ENCODE measurements at places on chromosomes 2 and 18. TPM values are rescaled to one million over a fixed set of nuclear protein-coding genes. Genes with fewer than 3 reads are reported as not detected.

The LOXHD1 gene
- 0.37 TPM for total RNA-seq

The DSC1 gene
- total RNA-seq: not detected

The ZNF532 gene
- 79.1 TPM for total RNA-seq

The UGT1A8 gene
- not detected for total RNA-seq

The RAPH1 gene
- 44.0 TPM for total RNA-seq

The PRLH gene
- not detected for total RNA-seq

The AFF3 gene
- total RNA-seq: 26.4 TPM

The SERPINB12 gene
- total RNA-seq: not detected

The LIMS4 gene
- 2.4 TPM for total RNA-seq

The CCDC141 gene
- 6.2 TPM for total RNA-seq

The CYP27C1 gene
- total RNA-seq: 0.29 TPM

The EMILIN1 gene
- 178 TPM for total RNA-seq

The RNF103 gene
- 29.0 TPM for total RNA-seq

The CAPN14 gene
- 0.14 TPM for total RNA-seq

The SERPINB4 gene
- total RNA-seq: not detected

The LHCGR gene
- total RNA-seq: 0.37 TPM

The PXDN gene
- total RNA-seq: 85.8 TPM

The GAD1 gene
- not detected for total RNA-seq

The GATA6 gene
- total RNA-seq: 38.4 TPM

The METAP1D gene
- total RNA-seq: 3.5 TPM

The CPLX4 gene
- not detected for total RNA-seq

The PRKRA gene
- 51.0 TPM for total RNA-seq

The MARCO gene
- 78.2 TPM for total RNA-seq

The ESPNL gene
- total RNA-seq: 0.24 TPM

The SERPINB10 gene
- not detected for total RNA-seq

The FAM136A gene
- total RNA-seq: 19.2 TPM

The PDE1A gene
- 15.1 TPM for total RNA-seq

The DSG2 gene
- total RNA-seq: 2.2 TPM

The NEUROD1 gene
- not detected for total RNA-seq

The SLC11A1 gene
- total RNA-seq: 77.1 TPM

The CPS1 gene
- 2.7 TPM for total RNA-seq

The SERPINB13 gene
- not detected for total RNA-seq

The COL4A4 gene
- 3.0 TPM for total RNA-seq

The RPRM gene
- 0.93 TPM for total RNA-seq

The ROCK1 gene
- 114 TPM for total RNA-seq

The PTCD3 gene
- total RNA-seq: 50.7 TPM

The GPR39 gene
- 0.37 TPM for total RNA-seq

The DDX18 gene
- 45.8 TPM for total RNA-seq

The UGGT1 gene
- total RNA-seq: 43.0 TPM

The IL18RAP gene
- 1.9 TPM for total RNA-seq

The FSIP2 gene
- total RNA-seq: 0.81 TPM

The CIB4 gene
- total RNA-seq: not detected

The SLC19A3 gene
- 2.3 TPM for total RNA-seq

The PFN4 gene
- total RNA-seq: 0.67 TPM

All from posterior vena cava (tissue), 2 donors.